Activated gamma-delta T cell treated with Interleukin-2 at 50 U/mL for 16 hours (primary cell): ENCODE measurements at places on chromosomes 7 and 10.

DNA sequence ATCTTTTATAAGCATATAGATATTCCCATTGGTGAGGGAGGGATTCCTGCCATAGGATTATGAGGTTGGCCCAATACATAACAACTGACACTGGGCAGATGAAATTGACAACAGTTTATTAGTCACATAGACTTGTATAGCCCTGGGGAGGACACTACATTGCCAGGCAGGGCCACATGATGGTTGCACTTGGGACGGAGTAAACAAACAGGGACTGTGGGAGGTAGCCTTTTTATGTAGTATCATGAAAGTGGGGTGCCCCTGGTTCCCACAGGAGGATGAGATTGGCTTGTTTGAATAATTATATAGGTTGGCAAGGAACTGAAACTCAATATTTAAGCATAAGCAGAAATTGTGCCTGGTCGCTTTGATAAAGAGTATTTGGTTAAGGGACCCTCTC, 23.5 kb downstream of the TRIM24 start:
- DNase-seq = no peak

DNA sequence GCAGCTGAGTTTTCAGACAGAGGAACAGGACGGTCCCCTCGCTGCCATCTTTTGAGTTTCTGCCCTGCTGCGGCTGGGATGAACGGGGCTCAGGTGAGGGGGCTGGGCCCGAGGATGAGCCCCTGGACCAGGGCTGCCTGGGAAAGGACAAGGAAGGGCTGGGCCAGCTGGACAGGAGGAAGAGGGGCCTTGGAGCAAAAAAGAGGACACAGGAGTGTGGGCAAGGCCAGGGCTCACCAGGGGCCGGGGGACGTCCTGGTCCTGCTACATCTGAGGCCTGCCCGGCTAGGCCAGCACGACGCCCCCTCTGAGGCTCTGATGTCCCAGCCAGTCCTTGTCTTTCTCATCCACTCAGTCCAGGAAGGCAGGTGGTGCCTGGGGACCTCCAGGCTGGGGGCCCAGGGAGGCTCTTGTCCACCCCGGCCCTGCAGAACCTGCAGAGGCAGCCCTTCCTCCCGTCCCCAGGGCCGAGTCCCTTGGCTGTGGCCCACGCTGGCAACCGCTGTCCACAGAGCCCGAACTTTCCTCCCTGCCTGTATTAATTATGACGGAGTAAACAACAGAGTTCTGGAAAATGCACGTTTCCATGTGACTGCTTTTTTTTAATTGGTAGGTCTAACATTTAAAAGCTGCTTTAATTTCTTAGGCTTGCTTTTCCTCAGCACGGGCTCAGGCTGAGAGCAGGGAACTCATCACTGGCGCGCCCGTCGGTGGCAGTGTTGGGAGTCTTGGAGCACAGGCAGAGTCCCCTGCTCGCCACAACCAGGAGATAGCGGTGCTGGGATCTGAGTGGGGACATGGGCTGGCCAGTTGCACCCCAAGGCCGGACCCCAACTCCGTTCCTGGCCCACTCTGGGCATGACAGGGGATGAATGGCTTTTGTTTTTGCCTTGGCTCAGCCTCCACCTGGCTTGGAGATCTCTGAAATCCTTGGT, 187.7 kb downstream of the ELFN1 start:
- no peak for DNase-seq

DNA sequence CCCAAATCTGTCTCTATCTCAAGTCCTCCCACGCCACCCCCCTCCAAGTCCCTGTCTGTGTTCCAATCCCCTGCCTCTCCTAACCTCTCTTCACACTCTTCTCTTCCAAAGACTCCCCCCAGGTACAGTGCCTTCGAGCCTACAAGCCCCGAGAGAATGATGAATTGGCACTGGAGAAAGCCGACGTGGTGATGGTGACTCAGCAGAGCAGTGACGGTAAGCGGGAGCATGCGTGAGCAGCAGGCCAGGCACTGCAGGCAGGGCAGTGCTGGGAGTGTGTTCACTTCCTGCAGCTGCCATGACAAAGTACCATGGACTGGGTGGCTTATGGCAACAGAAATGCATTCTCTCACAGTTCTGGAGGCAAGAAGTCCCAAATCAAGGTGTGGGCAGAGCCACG, 23.4 kb downstream of the ARHGEF5 start:
- DNase-seq = no peak

- no peak for DNase-seq
Observed at GRCh38 chr10:114206902-114207301, 27.7 kb downstream of the TDRD1 start.

DNA sequence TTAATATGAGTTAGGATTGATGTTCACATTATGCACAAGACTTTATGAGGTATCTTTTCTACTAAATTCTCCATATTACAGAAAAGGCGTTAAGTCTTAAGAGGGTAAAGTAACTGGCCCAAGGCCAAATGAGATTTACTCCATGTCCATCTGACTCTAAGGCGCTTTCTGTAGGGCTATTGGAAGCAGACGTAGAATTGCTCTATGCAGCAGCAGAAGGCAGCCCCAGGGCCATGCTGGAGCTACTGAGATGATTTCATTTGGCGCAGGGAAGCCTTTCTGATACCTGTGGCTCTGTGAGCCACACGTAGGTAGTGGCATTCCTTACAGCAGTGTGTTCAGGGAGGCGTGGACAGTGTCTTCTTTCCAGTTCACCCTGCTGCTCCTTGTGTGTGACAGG, 133.1 kb downstream of the SH2D4B start:
- DNase-seq = no peak
